SK-N-SH treated with all-trans-retinoic acid at 6 μM for 48 hours (cell line): ENCODE measurements at places on chromosomes 11 and 22.

- no peak for ATAC-seq
These were observed 34.4 kb upstream of the RCN1 start for GRCh38 chr11:32056438-32056837.

- ATAC-seq = no peak
These were observed 56.7 kb upstream of the LINC01488 start for GRCh38 chr11:69424748-69425147.

GRCh38 chr11:8087756-8088155 is 6.7 kb downstream of the TUB start:
- ATAC-seq = no peak

DNA sequence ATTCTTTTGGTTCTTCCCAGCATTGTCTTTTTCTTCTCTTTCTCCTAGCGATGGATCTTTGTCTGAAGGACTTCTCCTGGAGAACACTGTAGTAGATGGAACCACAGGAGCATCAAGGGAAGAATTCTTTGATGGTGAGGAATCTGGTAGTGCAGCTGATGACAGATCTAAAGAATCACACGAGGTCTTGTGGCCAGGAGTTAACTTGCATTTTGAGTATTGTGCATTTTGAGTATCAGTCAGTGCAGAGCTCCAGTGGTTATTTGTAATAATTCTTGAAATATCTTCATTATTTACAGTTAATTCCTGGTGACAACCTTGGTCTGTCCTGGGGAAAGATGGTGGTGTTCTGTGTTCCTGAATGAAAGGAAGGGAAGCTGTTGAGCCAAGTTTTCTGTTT is 14.5 kb upstream of the POGLUT3 start:
- no peak for ATAC-seq

DNA sequence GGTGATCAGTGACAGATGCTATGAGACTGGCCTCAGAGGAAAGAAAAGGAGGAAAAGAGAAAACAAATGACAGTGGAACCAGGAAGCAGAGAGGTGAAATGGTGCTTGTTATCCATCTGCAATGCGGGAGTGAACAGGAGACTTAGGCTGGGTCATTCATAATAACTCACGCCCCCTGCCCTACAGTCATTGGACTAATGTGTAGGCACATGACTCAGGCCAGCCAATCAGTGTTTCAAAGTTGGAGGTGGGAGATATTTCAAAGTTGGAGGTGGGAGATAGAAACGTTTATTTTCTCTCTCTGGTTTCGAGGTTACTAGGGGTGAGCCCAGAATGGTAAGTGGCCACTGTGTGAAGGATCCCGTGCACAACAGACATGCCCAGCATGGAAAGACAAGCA is 30.3 kb downstream of the SLC22A6 start:
- ATAC-seq = no peak

DNA sequence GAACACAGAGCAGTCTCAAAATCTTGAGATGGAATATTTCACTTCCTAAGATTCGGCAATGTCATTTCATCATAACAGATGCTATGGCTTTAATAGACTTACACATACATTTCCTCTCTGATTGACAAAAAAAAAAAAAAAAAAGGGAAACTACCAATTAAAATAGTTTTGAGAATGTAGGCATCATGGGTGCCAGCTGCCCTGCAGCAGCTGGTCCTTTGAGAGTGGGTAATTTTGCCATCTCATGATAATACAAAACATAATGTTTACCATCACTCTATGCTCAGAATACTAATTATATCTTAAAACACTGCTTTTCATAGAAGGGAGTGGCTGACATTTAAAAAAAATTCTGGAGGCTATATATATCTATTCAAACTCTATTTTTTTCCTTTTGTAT is 775.6 kb upstream of the CCDC90B start:
- ATAC-seq = no peak

GRCh38 chr11:9710223-9710622 is 46.3 kb downstream of the SWAP70 start:
- ATAC-seq = no peak

DNA sequence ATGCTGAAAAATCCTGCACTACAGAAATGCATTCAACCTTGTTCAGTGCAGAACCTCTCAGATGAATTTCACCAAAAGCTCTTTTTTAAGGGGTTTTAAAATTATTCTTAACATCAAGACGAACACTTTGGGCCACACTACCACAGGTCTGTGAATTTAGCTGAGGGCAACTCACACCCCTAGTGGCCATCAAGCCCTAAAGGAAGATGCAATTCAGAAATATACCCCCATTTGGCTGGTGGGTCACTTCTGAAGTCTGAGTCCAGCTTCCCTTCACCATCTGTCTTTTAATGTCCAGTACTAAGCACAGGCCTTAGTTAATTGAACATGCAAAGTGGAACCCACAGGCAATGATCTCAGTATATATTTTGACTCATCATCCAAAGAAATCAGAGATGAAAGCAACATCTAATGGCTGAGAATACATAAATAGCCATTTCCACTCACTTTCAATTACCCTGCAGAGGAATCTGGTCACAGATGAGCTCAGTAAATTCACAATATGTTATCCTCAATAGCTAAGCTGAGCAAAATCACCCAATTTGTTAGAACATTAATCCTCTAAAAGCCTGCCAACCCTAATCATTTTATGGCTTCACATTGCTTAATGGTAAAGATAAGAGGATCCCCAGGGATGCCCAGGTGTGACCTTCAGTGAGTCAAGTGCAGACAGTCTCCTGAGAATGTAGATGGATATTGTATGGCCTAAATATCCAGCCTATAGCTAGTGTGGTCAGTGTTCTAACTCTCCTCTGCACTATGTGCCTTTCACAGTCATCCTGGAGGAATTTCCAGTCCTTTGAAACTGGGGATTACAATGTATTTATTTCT is 50.3 kb downstream of the FAM76B start:
- no peak for ATAC-seq

DNA sequence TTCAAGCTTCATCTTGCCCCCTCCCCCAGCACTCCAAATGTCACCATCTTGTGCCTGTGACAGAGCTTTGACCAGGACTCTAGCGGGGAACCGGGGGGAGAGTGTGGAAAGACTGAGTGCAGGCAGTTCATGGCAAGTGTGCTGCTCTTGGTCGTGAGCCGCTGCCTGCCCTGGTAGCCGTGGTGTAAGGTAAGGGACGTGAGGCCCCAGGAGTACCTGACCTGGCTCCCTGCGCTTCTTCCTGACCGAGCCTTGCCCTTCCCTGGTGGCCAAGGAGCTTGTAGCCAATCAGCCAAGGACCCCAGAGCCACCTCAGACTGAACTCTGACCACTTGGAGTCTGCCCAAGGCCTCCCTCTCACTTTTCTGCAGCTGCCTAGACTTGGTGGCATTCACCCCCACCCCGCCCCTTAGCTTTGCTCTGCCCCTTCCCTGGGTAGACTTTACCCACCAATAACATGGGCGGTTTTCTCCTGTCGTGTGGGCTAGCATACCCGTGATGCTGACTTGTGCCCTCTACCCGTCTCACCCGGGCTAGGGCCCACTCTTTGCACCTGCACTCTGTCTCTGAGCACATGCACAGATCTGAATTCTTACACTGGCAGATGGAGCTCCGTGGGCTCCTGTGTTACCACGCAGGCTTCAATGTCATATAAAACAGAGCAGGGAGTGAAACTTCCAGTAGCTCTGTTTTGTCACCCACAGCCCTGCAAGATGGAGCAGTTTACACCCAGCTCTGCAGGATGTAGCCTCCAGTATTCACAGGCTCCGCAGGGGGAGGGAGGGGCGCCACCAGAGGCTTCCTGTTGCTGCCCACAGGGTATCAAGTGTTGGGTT is 1.5 kb downstream of the DGKZ start:
- no peak for ATAC-seq

GRCh38 chr22:43890901-43891331 is 897 bp downstream of the PNPLA5 start:
- no peak for ATAC-seq

- no peak for ATAC-seq
These were observed 38.3 kb upstream of the TH start for GRCh38 chr11:2209900-2210321.

DNA sequence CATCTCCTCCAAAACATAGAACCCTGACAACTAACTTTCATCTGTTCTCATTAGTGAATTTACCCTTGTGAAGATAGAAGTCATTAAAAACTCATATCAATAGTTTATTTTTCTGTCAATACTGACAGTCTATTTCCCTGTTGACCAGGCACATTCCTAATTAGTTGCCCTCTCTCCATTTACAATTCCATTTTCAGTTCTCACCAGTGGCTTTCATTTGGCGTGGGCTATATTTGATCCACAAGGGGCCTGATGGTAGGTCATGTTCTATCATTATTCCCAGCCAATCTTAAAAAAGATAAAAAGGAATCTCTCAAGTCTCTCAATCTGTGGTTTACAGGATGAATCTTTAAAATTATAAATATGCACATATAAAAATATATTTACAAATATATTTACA is 3.9 kb upstream of the AKIP1 start:
- ATAC-seq = no peak

GRCh38 chr11:79209540-79210266 is 231.1 kb downstream of the TENM4 start:
- no peak; the same call in 2 of the 3 replicates for ATAC-seq

- peak; percentile 89 for ATAC-seq
These were observed 17.1 kb downstream of the MAFF start for GRCh38 chr22:38218661-38219622.

DNA sequence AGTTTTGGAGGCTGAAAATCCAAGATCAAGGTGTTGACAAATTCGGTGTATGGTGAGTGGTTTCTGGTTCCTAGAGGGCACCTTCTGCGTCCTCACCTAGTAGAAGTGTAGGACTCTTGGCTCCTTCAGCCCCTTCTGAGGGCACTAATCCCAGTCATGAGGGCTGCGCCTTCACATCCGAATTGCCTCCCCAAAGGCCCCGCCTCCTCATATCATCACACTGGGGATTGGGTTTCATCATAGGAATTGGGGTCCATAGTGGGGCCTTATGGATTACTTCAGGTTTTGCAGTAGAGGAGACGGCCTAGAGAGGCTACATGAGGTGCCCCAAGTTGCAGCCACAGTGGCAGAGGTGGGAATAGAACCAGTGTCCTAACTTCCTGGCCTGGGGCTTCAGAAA is 87.1 kb downstream of the CEP164 start:
- ATAC-seq = no peak

- no peak for ATAC-seq
These were observed 1097.6 kb downstream of the TBC1D22A start for GRCh38 chr22:47859881-47860525.

GRCh38 chr11:11534981-11535380 is 86.8 kb downstream of the GALNT18 start:
- ATAC-seq = no peak

DNA sequence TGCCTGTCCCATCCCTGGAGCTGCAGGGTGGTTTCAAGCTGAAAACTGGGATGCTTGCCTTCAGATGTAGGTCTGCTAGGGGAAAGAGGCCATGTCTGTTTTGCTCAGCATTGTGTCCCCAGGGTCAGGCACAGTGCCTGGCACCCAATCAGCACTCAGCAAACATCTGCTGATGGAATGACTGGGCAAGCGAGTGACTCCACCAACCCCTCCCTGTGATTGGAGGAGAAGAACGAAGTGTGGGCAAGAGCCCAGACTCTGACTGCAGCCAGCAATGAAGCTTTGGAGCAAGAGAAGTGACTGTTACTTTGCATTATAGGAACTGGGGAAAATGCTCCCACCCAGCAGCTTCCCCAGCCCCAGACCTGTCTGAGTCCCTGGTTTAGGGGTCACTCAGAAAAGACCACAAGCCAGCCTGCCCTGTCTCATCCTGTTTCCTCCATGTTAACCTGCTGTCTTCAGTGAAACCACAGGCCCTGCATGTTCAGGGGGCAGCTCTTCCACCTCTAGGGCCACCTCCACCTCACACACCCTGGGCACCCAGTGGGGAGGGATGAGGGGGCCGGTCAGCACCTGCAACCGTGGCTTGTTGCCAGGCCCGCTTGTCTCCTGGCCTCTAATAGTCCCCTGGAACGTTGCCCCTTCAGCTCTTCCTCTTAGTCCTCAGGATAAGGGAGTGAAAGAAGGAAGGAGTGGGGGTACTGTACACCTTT is 147.4 kb downstream of the TRIM29 start:
- no peak for ATAC-seq

GRCh38 chr22:41838842-41839618 is 6.1 kb downstream of the SREBF2 start:
- no peak for ATAC-seq

GRCh38 chr11:67405688-67406339 is 1.9 kb downstream of the TBC1D10C start:
- ATAC-seq = no peak

GRCh38 chr11:47536915-47537314 is 16.0 kb downstream of the CELF1 start:
- ATAC-seq = no peak

DNA sequence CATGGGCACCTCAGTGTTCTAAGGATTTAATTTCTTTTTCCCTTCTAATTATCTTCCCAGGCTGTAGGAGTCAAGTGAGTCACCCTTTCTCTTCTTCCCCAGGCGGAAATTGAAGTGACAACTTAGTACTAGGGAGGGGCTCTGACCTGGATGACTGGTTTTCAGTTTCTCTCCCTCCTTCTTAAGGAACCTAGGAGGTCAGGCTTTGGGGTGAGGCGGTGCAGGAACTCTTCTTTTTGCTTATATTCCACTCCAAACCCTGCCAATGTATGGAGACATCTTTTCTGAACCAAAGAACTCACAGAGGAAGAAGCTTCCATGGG is 12.6 kb downstream of the ZDHHC5 start:
- ATAC-seq = no peak; the same call in 2 of the 3 replicates

DNA sequence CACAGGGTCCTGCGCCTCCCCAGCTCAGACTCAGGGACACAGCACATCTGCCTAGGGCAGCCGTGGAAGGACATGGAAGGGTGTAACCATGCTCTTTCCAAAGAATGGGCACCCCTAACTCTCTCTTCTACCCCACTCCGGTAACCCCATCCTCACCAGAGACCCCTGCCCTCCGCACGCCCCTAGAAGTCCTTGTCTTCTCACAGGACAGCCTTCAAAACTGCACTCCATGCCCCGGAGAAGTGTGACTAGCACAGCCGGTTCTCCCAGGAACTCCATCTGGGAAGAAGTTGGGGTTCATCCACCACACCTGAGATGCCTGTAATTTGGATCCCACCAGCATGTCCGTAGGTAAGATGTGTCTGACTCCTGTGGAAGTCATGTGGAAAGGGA is 25.0 kb downstream of the P2RY2 start:
- no peak for ATAC-seq

GRCh38 chr11:19552656-19553260 is 159.9 kb upstream of the NAV2 start:
- ATAC-seq = no peak

DNA sequence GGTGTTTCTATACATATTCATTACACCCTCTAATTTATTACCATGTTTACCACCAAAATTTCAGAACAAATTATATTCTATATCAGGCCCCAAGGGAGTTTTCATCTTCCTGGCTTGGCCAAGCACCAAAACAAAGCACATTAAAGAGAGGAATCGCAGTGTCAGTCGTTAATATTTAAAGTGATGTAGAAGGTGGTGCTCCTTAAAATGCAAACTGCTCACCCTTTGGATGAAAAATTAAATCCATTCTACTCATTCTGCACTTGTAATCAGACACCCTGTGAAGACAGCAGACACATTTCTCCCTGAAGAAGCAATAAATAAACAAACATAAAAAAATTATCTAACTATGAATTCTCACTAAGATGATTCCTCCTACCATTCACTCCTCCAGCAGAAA is 113.4 kb downstream of the LRRC4C start:
- no peak for ATAC-seq
